ENCODE measurements at places on chromosomes 5 and 9. TPM values are rescaled to one million over a fixed set of nuclear protein-coding genes. Genes with fewer than 3 reads are reported as not detected.
A peak's percentile ranks its signal among the peaks of the same experiment; 100 is the strongest.

GRCh38 chr9:87063871-87064270 lies 116.6 kb upstream of the GAS1 start:
- no peaks in the 10 kb centered on the region for H3K27me3 ChIP-seq
- DNase-seq, result no peak
- no peak overlapping the region for H3K27ac ChIP-seq
- no peaks in the 10 kb centered on the region for H3K4me1 ChIP-seq
- no peak overlapping the region for H3K4me3 ChIP-seq
- no peaks in the 10 kb centered on the region for H3K36me3 ChIP-seq

Gene TXNDC8
- total RNA-seq, result not detected

- H3K4me1 ChIP-seq, result peaks cover 5% of the 10 kb centered on the region
- no peaks in the 10 kb centered on the region for H3K27me3 ChIP-seq
- no peak for DNase-seq
- H3K4me3 ChIP-seq, result no peak overlapping the region
- H3K27ac ChIP-seq, result no peak overlapping the region
Measured at GRCh38 chr5:67673180-67673579, 476.6 kb upstream of the CD180 start.

DNA sequence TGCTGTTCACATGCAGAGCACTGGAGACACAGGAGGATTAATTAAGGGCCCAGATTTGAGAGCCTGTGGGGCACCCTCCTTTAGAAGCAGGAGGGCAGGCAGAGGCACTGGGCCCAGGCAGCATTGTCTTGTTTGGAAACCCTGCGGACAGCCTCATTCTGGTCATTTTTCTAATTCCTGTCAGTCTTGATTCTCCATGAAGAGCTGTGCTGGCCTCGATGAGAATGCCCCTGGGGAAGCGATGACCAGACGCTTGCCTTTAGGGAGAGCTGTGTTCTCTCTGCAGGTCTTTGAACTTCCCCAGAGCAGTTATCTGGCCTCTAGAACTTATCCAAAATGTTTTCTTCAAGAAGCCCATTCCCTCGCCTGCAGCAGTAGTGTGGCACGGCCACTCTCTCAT lies 117.8 kb upstream of the PTCH1 start:
- no peak overlapping the region for H3K27ac ChIP-seq
- no peaks in the 10 kb centered on the region for H3K36me3 ChIP-seq
- H3K4me3 ChIP-seq, result no peak overlapping the region
- H3K4me1 ChIP-seq, result no peaks in the 10 kb centered on the region
- no peaks in the 10 kb centered on the region for H3K27me3 ChIP-seq

Gene PCDHAC2
- total RNA-seq, result 13.8 TPM

GRCh38 chr5:82884821-82885471 lies 192.2 kb downstream of the TMEM167A start:
- H3K4me3 ChIP-seq, result no peak overlapping the region
- H3K27ac ChIP-seq, result no peak overlapping the region
- H3K27me3 ChIP-seq, result no peaks in the 10 kb centered on the region
- DNase-seq, result no peak
- H3K4me1 ChIP-seq, result no peaks in the 10 kb centered on the region

DNA sequence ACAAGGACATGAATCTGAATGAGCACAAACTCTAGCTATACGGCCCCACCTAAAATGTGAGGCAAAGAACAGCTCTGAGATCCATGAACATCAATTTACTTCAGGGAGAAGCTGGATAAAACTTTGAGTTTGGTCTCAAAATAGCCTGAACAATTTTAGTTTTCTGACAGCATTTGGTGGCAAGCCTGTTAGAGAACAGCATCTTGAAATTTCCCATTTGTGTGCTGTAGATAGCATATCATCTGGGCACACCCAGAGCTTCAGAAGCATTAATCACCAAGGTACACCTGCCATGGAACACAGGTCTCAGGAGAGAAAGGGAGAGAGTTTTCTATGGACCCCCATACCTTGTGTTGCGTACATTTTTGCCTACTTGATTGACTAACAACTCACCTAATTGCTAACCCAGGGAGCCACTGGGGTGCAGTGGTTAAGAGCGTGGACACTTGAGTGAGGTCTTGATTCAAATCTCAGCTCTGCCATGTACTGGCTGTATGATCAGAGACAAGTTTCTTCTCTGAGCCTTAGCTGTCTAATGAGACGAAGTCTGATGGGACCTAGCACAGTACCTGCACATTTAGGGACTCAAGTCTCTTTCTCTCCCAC lies 264.9 kb downstream of the PIK3R1 start:
- H3K4me1 ChIP-seq, result no peaks in the 10 kb centered on the region
- H3K27me3 ChIP-seq, result no peaks in the 10 kb centered on the region
- no peak for DNase-seq
- no peaks in the 10 kb centered on the region for H3K36me3 ChIP-seq
- H3K27ac ChIP-seq, result no peak overlapping the region
- no peak overlapping the region for H3K4me3 ChIP-seq

GRCh38 chr5:143142596-143143435 lies 260.7 kb downstream of the NR3C1 start:
- peak overlapping the region; percentile 11 for H3K27ac ChIP-seq
- H3K36me3 ChIP-seq, result no peaks in the 10 kb centered on the region
- H3K4me1 ChIP-seq, result peaks cover 1% of the 10 kb centered on the region
- DNase-seq, result no peak
- no peak overlapping the region for H3K4me3 ChIP-seq

Gene PCA3
- 0.09 TPM for total RNA-seq

GRCh38 chr5:26761446-26761845 lies 276.9 kb downstream of the CDH9 start:
- H3K36me3 ChIP-seq, result no peaks in the 10 kb centered on the region
- no peak overlapping the region for H3K4me3 ChIP-seq
- no peak overlapping the region for H3K27ac ChIP-seq
- DNase-seq, result no peak
- H3K4me1 ChIP-seq, result no peaks in the 10 kb centered on the region

DNA sequence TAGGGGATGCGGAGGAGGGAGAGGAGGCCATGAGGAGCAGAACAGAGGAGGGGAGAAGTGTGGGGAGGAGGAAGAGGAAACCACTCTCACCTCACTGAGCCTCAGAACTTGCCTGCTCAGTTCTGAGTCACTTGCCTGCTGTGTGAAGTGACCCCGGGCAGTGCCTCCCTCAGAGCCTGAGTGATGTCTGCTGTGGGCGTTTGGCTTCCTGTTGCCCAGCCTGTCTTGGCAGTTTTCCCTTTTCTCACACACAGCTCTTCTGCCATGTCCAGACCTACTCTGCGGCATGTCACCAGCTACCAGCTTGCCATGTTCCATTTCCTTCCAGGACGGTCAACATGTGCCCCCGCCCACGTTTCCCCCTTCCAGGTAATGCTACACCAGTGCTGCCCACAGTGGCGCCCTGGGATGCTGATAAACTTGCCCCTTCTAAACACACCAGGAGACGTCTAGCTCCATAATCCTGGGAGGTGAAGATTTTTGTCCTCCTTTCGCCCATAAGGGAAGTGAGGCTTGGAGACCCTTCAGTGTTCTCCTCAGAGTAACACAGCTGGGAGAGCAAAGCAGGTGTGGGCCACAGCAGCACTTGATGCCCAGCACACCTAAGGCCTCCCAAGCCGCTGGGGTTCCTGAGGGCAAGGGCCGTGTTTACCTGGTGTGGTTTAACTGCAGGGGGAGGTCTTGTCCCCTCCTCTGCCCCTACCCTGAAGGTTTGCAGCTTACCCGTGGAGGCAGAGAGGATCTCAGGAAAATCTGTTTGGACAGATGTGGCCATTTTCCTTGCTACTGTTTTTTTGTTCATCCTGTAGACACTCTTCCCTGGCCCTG lies 63.8 kb upstream of the RNF130 start:
- no peaks in the 10 kb centered on the region for H3K4me1 ChIP-seq
- DNase-seq, result no peak
- H3K27me3 ChIP-seq, result no peaks in the 10 kb centered on the region
- no peak overlapping the region for H3K27ac ChIP-seq

Gene SPACA9
- 25.1 TPM for total RNA-seq

DNA sequence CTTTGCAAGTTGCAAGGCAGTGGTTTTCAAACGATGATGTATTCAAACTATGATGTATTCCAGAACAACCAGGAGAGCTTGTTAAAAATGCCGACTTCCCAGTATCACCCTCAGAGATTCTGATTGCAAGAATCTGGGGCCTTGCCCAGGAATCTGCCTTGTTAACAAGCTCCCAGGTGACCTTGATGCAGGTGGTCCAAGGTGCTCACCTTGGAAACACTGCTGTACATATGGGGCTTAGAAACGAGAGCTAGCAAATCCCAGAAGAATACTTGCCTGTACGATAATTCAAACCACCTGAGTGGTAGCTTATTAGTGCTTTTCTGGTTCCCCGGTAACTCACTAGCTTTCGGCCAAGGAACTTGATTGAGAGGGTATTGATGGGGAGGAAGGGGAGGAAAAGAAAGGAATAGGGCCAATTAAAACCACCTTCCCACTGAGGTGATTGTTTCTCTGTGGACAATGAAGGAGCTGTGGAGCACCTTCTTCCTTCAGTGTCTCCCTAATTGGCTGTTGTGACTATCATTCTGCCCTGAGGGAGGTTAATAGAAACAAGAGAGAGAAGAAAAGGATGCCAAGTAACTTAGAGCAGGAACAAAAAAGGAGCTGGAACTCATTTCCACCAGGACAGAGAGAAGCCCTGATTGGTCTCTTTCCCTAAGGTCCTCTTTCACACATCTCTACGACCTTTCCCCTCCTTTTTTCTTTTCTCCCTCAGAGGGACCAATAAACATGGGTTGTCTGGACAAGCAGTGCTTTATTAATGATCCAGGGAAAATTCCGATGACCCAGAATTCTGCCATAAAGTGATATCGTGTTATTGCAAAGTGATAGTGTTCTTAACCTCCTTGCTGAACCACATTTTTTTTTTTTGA lies 218.8 kb downstream of the TMEM167A start:
- H3K4me1 ChIP-seq, result peaks cover 88% of the 10 kb centered on the region
- H3K27me3 ChIP-seq, result no peaks in the 10 kb centered on the region
- H3K27ac ChIP-seq, result no peak overlapping the region

GRCh38 chr5:173514661-173515060 lies 101.8 kb downstream of the BOD1 start:
- no peaks in the 10 kb centered on the region for H3K4me1 ChIP-seq
- no peaks in the 10 kb centered on the region for H3K27me3 ChIP-seq
- H3K4me3 ChIP-seq, result no peak overlapping the region
- no peaks in the 10 kb centered on the region for H3K36me3 ChIP-seq

Gene NR6A1
- 3.4 TPM for total RNA-seq

GRCh38 chr5:33984671-33985124 lies at the start of gene SLC45A2:
Gene SLC45A2, minus strand, starts transcription at chr5:33984693. Its CDS starts 110 bp downstream, at chr5:33984583.
- peaks cover 12% of the 10 kb centered on the region for H3K36me3 ChIP-seq
- no peak within 1 kb of the TSS for H3K4me3 ChIP-seq
- H3K4me1 ChIP-seq, result no peaks in the 10 kb centered on the region

Data from lung (tissue), 17 donors.